GM20000 (cell line): ENCODE measurements at places on chromosomes 5 and 9.

DNA sequence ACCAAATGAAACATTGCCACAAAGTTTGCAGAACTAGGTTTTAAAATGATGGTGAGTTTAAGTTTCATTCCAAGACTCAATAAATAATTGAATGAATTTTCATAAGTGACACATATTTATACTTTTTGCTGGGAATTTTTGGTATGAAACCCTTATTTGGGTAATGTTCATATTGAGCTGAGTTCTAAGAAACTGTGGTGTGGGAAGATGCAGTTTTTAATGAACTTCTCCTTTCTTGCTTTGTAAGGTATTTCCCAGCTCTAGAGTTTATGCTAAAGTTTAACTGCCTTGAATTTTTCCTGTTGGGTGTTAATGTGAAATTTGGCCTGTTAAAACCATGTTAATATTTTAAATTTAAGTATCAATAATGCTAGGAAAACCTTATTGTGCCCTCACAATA is 15.1 kb downstream of the RABGAP1 start:
- no peak for DNase-seq

GRCh38 chr9:101032426-101032825 is 3.9 kb downstream of the PLPPR1 start:
- DNase-seq, result no peak

DNA sequence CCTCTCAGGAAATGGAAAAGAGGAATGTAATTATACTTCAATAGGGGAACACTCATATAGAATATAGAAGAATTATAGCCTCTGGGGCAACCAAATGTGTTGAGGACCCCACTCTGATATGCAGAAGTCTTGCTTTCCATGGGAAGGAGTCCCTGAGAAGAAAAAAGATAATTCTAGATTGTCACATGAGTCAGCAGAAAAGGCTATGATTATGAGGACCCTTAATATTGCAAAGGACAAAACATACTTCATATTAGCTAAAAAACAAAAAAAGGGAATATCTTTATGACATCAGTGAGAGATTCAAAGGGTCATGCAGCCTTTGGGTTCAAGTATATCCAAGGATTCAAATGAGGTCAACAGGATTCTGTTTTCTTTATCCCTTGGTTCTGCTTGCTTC is 119.5 kb downstream of the PIK3R1 start:
- DNase-seq, result no peak

DNA sequence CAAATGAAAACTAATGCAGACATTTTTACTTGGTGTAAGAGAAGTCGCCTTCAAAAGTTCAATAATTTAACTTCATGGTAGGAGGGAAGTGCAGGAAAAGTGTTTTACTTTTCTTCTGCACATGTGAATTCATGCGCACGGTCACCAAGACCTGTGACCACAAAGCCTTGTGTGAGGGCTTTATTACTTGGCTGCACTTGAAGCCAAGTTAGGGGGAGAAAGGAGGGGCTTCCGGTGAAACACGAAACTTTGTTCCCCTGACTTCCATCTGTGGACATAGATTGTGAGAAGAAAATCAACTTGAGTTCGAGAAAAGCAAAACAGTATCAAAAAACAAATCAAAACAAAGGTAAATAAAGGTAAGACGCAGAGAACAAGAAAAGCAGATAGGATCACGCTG is 239.9 kb downstream of the ROR2 start:
- DNase-seq, result no peak

GRCh38 chr5:84057211-84057610 is 327.5 kb downstream of the EDIL3 start:
- DNase-seq, result no peak

DNA sequence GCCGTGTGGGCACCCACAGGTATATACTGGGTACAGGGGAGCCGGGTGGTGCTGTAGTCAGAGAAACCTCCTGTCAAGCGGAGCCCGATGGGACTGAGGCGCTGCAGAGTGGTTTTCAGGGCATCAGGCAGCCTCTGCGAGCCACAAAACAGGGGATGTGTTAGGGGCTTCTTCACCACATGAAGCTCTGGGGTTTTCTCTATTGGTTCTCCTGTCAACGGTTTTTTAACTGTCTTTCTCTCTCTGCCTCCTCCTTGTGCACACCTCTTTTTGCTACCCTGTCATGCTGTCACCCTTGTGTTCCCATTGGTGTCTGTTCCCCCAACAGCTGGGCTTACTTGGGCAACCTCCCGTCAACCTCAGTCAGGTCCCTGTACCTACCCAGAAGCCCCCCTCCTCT is 19.9 kb downstream of the RALGPS1 start:
- no peak for DNase-seq

GRCh38 chr9:130766021-130766926 is 68.8 kb upstream of the ABL1 start:
- DNase-seq, result no peak

DNA sequence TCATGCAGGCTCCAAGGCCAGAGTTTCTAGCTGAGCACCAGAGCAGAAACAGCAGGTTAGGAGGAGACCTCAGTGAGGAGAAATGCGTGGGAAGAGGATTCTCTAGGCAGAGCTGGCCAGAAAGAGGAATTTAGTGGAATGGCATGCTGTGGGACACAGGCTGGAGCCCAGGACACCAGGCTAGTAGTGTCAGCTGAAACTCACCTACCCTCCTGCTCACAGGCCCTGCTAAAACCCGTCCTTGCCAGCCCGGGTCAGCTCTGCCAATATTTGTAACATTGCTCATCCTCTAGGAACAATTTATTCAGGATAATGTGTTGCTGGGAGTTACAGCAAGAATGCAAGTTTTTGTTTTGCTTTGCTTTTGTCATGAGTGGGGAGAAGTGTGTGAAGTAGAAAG is 40.2 kb upstream of the AGXT2 start:
- no peak for DNase-seq

GRCh38 chr5:168153263-168153875 is 138.1 kb upstream of the WWC1 start:
- DNase-seq, result no peak

GRCh38 chr9:88742483-88742882 is 207.5 kb downstream of the NXNL2 start:
- DNase-seq, result no peak

DNA sequence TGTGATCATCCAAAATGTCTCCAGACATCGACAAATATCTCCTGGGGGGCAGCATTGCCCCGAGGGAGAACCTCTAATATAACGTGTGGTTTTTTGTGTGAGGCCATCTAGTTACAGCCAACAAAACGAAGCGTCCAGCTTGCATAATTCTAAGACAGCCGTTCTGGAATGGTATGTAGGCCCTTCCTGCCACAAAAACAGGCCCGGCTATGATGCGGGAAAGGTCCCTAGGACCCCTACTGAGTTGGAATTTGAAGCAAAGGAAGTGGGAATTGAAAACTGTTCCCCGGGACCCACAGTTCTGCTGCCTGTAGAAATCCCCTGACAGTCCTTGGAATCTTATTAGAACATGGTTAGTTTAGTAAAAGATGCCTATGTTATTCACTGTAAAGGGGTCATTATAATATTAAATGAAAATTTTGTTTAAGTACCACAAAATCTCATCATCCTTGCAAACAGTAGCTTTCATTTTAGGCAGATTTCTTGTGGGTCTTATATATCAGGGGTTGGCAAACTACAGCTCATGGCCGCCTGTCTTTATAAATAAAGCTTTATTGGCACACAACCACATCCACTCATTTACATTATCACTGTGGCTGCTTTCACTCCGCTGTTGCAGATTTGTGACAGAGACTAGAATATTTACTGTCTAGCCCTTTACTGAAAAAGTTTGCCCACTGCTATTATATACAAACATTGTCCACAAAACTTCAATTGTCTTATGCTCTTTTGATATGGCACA is 70.7 kb downstream of the MSX2 start:
- no peak for DNase-seq

DNA sequence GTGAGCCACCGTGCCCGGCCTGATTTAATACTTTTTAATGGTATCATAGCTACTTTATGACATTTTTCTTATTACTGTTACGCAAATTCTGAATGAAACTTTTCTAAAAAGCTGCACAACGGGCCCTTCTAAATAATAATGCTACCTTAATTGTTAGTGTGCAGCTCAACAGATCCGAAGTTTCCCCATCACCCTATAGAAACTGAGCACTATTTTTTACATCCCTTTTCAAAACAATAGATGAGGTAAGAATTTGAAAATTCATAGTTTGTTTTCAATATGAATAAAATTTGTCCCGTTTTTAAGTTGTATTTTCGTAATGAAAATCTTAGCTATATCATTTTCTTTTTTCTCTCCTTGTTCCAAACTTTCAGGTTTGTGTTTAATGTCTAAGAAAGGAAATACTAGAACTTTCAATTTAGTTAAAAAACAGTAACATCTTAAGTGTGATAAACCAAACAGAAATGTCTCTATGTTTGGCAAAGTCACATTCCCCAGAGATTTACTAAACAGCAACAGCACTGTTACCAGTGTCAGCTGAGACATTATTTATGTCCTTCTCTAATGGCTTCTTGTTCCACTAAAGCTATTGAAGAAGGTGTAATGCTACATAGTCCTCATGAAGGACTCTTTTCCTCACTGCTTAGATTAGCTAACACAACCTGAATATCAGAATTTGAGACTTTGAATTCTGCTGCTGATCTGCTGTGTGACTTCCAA is 22.9 kb downstream of the KIF2A start:
- DNase-seq, result no peak

GRCh38 chr5:86688406-86688805 is 70.7 kb downstream of the COX7C start:
- no peak for DNase-seq

GRCh38 chr5:173736374-173736773 is 119.9 kb upstream of the BOD1 start:
- no peak for DNase-seq

- DNase-seq, result no peak
Measured at GRCh38 chr5:158115468-158115867, 256.5 kb upstream of the CLINT1 start.

GRCh38 chr5:143248822-143249579 is 154.5 kb downstream of the NR3C1 start:
- no peak for DNase-seq

DNA sequence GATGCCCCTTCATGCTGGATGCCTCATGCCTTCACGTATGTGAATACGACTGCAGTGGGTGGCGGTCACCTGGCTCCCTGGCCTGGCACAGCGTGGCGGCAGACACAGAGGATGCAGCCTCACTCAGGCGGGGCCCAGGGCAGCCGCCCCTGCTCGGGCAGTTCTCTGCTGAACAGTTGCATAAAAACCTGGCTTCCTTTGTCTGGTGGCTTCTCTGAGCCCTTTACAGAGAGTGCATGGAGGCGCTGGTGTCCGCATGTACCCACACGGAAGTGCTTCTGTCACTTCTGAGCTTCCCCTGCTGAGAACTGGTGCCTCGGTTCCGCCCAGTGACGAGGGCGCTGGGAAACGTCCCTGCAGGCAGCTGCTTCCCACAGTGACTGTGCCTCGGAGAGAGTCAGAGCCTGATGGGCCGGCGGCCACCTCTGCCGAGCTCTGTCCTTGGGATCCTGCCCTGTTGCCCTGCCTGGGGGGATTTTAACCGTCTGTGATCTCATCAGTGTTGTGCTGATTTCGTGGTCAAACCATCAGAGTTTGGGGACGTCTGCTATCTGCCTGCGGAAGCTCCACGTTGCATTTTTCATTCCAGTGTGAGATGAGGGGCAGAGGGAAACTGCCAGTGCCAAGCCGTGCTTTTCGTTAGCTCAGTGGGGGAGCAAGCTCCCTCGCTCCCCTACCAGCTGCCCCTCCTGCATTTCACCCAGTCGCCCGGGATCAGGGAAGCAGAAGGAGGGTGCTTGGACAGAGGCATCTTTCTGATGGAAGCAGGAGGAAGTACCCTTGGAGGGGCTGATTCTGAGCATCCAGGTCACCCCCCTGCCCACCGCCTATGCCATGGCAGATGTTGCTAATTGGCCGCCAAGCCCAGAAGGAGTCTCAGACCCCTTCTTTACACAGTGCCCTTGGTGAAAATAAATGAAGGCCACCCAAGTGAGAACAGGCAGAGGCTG is 153.0 kb upstream of the COL5A1 start:
- no peak for DNase-seq

DNA sequence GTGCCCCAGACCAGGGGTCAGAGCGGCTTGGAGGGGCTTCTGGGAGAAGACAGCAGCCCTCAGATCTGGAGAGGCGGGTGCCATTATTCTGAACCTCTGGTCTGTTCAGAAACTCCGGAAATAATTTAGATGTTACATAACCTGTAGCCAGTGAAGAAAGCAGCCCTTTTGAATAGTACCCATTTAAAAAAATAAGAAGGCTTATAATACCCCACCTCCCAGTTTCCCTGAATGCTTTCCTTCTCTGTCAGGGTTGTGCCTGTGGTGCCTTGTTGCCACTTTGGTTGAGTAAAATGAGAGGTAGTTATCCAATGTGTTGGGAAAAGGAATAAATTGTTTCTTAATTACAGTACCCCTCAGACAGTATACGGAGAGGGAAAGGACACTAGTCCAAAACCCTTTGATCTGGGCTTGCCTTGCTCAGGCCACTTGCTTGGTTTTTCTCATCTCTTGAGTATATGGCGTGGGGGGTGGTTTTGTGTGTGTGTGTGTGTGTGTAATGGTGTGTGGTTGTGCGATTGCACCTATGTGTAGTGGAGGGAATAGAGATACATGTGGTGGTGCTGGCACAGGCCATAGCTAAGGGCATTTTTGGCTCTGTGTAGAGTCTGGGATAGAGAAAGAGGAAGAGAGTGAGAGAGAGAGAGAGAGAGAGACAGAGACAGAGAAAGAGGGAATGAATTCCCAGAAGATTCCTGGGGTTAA is 59.1 kb upstream of the TLR4 start:
- no peak for DNase-seq

DNA sequence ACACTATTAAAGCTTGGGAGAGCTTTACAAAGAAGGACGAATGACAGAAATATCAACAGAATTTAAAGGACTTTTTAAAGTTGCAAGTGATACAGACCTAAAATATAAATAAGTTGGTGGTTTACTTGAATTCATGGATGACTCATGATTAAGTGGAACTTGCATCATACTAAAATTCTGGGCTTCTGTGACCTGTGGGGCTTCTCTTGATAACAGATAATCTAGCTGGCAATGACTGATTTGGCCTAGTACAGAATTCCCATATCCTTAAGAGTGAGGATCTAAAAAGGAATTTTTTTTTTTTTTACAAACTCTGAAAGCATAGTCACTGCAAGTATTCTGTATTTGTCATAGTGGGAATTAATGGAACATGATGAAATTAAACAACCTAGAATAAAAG is 543.7 kb upstream of the SGCD start:
- DNase-seq, result no peak

- no peak for DNase-seq
Measured at GRCh38 chr5:149210968-149211490, 60.6 kb upstream of the AFAP1L1 start.

GRCh38 chr9:20197976-20198685 is 409.3 kb upstream of the SLC24A2 start:
- DNase-seq, result peak; percentile 10

DNA sequence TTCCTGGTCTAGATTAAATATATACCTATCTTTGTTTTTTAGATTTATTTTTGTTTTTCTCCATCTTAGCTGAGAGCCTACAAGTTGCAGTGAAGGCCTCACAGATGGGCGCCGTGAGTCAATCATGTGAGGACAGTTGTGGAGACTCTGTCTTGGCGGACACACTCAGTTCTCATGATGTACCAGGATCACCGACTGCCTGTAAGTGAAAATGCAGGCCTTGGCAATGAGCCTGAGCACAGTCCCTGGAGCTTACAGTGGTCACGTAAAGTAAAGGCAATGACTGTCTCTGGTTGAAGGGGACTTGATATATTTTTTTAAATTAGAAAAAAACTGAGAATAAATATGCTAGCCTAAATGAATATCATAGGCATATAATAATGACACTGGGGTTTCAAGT is 271.9 kb downstream of the ARHGEF28 start:
- DNase-seq, result no peak

- no peak for DNase-seq
Measured at GRCh38 chr9:83199240-83199639, 136.3 kb upstream of the RASEF start.
